ENCODE measurements at places on chromosomes 11 and 22.

- no peak for DNase-seq
These were observed 459.0 kb downstream of the SOX6 start for GRCh38 chr11:15897211-15897960.

GRCh38 chr22:23626286-23626975 is 5.7 kb downstream of the DRICH1 start:
- no peak for DNase-seq

GRCh38 chr11:72352859-72353551 is 81.3 kb downstream of the CLPB start:
- no peak for DNase-seq

GRCh38 chr11:43381802-43382201 is 23.1 kb downstream of the TTC17 start:
- no peak for DNase-seq

DNA sequence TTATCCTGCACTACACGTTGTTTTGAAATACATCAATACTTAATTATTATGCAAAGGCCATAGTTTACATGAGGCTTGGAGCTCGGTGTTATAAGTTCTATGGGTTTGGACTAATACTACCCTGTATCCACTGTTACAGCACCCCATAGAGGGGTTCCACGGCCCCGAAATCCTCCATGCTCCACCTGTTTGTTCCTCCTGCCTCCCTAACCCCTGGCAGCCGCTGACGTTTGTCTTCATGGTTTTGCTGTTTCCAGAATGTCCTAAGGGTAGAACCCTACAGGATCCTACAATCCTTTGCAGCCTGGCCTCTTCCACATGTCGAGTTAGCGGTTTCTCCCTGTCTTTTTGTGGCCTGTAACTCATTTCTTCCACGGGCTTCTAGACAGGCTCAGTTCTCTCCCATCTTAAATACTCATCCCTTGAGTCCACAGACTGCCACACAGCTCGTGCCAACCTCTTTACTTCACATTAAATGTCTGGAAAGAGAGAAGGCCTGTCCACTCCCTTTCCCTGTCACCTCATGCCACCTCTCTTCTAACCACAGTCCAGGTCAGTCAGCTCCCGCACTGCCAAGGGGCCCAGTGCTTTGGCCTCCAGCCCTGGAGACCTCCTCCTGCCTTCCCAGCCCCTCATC is 42.4 kb upstream of the TH start:
- DNase-seq: no peak

DNA sequence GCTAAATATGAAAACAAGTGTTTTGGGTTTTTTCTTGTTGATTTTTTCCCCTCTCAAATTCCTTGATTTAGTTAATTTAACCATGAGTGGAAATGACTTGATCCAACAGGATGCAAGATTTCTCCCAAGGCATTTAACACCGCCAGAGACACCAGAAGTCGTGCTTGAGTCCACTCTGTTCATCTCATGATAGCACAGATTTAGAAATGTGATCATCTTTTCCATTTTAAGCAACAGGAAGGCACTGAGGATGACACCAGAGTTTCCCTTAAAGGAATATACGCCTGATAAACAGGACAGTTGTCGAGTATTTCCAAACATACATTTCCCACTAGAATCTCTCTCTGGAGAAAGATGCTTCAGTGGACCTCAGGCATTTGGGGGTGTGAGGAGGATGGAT is 318.7 kb downstream of the CADM1 start:
- no peak for DNase-seq

GRCh38 chr11:1835671-1836010 is 851 bp downstream of the SYT8 start:
- DNase-seq: no peak

DNA sequence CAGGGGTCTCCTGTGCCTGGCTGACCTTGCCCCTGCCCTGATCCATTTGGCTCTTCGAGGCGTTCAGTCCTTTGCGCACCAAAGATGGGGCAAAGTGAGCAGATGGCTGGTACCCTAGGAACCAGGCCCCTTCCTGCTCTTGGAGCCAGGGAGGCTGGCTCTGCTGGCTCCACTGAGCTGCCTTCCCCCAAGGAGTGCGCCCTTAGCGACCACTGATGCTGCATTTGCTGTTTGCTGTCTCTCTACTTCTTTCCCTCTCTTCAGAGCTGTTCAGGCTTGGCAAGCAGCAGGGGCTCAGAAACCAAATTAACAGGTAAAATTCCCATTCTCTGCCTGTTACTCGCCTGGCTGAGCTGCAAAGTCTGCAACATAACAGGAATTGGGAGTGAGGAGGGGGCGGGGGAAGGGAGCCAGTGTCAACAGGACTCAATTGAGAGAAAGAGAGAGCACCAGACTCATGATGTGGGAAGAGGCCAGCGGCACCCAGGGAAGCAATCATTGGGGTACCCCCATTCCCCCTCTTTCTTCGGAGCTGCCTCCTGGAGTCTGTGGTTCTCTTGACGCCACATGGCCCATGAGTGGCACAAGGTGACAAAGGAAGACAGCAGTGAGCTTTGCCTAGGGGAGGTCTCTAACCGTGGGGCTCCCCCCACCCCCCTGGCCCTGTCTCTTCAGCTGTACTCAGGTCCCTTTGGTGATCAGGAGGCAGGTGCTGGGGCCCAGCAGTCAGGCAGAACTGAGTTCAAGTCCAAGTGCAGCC is 102.3 kb downstream of the TP53I11 start:
- DNase-seq: no peak

DNA sequence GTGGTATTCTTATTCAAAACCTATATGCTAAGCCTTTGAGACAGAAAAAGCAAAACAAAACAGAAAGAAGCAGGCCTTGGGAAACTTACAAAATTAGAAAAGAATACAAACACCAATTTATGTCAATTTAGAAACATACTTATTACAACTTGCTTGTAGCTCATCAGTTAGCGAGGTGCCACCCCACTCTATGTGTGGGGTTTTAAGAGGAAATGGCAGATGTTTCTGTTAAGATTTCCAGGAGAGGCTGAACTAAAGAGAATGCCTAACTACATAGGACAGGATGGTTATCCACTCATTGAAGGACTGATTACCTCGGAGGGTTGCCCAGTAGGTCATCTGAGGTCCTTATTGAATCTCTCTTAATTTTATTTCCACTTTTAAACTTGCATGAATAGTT is 302.0 kb downstream of the ETS1 start:
- DNase-seq: no peak

GRCh38 chr11:92527467-92527866 is 302.8 kb downstream of the FAT3 start:
- DNase-seq: no peak

GRCh38 chr11:47616726-47617416 is 22.7 kb upstream of the C1QTNF4 start:
- DNase-seq: no peak

DNA sequence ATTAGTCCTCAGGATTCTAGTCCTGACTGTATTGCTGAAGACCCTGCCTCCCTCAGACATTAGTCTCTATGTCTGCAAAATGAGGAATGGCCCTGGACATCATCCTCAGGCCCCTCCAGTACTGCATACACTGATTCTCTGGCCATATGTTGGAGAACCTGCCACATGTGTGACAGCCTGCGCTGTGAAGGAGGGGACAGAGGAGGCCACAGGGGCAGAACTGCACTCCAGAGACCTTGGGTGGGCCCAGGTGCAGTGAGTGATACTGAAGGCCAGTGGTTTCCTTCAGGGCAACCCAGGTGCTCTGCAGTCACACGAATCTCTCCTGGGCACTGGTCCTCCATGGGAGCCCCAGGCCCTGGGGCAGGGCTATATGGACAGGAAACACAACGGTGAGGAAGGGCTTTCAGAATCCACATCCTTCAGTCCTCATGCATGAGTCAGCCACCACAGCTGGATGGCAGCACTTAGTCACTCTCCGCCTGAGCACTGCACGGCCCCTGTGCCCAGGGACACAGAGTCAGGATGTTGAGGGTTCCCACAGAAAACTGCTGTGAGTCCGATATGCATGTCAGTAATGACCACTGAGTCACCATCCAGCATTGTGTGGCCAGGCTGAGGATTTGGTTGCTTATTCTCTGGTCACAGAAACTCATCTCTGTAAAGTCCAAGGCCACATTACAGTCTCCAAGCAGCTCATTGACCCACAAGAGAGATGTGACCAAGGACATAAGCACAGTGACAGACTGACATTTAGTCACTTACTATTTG is 39.7 kb downstream of the ME3 start:
- DNase-seq: no peak

DNA sequence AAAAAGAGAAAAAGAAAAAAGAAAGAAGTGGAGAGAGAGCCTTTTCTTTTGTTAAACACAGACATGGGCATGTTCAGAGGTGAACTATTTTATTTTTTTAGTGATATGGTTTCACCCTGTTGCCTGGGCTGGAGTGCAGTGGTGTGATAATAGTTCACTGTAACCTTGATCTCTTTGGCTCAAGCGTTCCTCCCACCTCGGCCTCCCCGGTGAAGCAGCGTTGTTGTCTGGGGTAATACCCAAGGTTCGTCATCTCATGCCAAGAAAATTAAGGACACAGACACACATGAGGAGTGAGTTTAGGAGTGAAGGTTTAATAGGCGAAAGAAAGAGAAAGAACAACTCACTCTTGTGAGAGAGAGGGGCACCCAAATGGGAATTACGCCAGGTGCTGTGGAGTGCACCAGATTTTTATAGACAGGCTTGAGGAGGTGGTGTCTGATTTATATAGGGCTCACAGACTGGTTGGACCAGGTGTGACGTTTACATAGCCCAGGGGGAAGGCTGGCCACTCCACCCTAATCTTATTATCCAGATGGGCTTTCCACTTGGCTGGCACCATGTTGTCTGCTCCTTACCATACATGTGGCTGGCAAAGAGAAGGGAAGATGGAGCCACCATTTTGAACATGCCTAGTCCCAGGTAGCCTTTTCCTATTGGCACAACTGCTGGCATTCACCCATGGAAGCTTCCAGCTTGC is 42.3 kb downstream of the GRAMD1B start:
- no peak for DNase-seq

DNA sequence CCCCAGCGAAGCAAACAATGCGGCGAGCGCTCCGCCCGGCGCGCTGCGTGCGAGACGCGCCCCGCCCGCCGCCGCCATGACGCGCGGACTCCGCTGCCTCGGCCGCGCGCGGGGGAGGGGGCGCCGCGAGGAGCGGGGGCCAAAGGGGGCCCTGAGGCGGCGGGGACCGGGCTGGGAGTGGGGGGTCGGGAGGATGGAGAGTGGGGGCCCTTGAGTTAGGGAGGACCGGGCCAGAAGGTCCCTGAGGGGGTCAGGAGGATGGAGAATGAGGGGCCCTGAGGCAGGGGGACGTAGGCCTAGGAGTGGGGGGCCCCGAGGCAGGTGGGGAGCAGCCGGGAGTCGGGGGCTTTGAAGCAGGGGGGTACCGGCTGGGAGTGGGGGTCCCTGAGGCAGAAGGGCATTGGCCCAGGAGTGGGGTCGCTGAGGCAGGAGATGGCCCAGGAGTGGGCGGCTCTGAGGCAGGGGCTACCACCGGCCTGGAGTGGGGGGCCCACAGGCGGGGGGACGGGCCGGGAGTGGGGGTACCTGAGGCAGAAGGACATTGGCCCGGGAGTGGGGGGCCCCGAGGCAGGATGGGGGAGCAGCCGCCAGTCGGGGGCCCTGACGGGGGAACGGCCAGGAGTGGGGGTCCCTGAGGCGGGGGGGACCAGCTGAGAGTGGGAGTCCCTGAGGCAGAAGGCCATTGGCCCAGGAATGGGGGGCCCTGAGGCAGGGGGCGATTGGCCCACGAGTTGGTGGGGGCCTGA is at the start of gene BRD1:
TSS of gene BRD1 (minus strand) at position 21 of the 746 bp plus-strand sequence. CDS start 3,556 bp downstream, outside the sequence.
- no peak for DNase-seq

DNA sequence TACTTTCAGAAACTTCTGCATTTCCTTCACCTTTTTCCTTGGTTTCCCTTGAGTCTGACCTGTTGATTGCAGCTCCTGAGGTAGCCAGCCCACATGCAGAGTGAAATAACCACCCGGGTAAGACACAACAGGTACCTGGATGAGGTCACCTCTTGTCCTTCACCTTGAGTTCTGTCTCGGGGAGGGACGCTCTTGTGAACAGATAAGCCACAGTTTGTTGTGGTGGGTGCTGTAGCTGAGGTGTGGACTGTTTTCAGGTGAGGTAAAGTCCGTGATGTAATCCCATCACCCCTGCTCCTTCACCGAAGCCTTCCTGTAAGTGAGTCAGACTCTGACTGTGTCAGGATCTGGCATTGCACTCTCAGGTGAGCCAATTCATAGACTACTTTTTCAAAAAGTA is 183.1 kb downstream of the NAV2 start:
- DNase-seq: no peak

DNA sequence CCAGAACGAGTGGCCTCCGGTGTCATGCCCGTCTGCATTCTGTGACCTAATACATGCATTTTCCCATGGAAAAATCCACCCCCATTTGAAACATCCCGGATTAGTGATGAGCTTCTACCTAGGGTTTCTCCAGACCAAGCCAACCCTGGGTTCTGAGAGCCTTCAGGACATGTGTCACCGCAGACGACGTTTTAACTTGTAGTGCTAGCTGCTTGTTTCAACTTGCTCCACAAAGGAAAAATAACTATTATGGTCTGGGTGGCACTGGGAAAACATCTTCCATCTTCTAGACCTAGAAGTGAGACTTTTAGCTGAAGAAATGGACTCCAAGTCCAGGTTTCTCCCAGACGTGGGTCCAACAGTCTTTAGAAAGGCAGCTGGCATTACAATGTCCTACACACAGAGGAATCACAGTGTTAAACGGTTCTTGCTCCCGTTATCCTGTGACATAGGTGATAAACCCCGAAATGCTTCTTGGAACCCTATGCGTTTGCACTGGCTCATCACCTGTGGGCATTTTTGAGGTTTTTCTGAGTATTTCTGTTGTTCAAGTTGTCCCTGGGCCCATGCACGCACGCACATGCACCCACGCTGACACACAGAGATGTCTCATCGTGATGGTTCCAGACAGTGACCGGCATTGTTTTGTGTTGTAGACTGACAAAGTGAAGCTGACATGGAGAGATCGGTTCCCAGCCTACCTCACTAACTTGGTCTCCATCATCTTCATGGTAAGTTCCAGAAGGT is 46.6 kb upstream of the FADD start:
- DNase-seq: no peak

Data from LNCaP clone FGC (cell line).